ENCODE measurements at places on chromosomes 5 and 9. TPM values are rescaled to one million over a fixed set of nuclear protein-coding genes. Genes with fewer than 3 reads are reported as not detected.

The NUDT2 gene
- total RNA-seq, result 27.0 TPM

The SCGB3A2 gene
- not detected for total RNA-seq

The ANKRD31 gene
- not detected for total RNA-seq

The GABRA1 gene
- not detected for total RNA-seq

The PRUNE2 gene
- 21.2 TPM for total RNA-seq

The RGS3 gene
- 424 TPM for total RNA-seq

- no peak for DNase-seq
These were observed 26.6 kb downstream of the CDHR2 start for GRCh38 chr5:176575488-176576422.

DNA sequence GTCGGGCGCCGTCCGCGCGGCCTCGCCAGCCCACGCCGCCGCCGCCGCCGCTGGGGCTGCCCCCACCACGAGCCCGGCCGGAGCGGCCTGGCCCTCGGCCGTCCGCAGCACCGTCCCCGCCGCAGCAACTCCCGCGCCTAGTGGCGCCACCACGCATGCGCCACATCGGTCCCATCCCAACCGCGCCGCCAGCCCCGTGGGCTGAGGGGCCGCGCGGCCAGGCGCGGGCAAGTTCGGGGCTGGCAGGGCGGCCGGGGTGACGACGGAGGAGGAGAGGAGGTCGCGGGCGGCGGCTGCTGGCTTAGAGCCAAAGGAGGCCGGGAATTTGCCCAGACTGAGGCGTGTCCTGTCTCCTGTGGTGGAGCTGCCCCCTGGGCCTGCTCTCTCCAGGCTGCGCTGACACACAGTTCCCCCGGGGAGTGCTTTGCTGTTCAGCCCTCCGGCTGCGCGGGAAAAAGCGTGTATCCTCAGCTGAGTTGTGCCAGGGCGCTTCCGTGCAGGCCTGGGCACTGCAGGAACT lies at the start of gene TUSC1:
TUSC1 (minus strand) TSS at position 298 of the 520 bp plus-strand sequence; CDS start at position 166, 132 bp downstream.
- DNase-seq, result peak; percentile 27

- DNase-seq, result no peak
These were observed 49.4 kb downstream of the FNIP1 start for GRCh38 chr5:131747180-131748105.

GRCh38 chr5:112986224-112986623 lies 9.6 kb downstream of the DCP2 start:
- DNase-seq, result no peak

DNA sequence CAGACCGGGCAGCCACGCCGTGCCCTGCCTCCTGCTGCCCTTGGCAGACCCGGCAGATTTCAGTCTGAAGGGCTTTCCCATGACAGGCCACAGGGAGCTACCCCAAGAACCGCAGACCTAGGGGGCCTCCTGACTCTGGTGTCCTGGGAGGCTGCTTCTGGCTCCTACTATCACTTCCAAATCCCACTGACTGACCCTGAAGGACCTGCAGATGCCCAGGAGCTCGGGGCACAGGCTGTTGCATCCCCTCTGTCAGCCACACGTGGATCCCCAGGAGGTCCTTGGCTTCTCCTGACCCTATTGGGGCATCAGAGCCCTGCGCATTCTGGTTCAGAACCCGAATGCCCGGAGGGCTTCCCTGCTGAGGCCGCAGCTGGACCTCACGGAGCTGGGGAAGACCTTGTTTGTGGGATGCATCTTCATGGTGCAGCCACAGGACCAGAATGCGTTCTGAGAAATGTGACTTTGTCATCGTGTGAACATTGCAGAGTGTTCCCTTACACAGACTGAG lies 81.3 kb upstream of the IRX4 start:
- no peak for DNase-seq

- DNase-seq, result no peak
These were observed 88.5 kb downstream of the ZNF618 start for GRCh38 chr9:113964495-113965170.

DNA sequence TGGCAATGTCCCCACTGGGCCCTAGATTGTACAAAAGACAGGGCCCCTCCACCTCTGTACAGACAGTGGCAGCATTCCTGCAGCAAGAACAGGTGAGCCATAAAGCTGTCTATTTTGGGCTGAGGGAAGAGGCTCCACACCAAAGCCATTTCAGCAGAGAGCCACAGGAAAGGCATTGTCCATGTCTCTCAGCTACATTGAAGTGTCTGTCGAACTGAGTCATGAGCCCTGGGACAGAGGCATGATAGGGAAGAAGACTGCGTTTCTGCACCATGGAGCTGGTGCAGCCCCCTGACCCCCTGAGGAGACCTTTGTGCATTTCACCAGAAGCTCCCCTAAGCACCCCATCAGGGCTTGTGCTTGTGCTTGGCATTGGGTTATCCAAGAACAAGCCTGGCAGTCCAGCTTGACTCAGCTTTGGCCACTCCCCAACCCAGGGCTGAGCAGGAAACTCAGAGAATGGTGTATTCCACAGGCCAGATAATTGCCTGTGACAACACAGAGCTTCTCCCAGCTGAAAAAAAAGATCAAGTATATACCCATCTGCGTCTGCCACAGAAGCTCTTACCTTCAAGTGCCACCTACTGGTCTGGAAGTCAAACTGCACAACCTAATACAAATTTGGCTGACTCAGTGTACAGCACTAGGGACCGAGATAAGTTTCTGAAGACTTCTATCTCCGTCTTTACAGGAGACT lies 5.9 kb upstream of the FRMD3 start:
- DNase-seq, result peak; percentile 53

DNA sequence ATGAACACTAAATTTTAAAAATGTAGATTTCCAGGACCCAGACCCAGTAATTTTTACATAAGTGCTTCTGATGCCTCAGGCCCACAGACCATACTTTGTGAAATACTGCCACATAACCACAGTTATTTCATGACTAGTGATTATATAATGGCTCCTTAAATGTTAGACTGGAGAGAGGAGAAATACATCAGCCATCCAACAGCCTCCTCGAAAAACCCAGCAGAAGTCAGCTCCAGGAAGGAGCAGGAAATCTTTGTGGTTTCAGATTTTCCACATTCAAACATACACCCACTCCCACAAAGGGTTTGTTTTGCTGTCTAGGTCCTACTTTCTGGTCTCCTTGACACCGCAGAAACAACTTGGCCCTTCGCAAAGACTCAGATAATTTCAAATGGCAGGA lies 455.2 kb downstream of the DTWD2 start:
- no peak for DNase-seq

- no peak for DNase-seq
These were observed 64.1 kb downstream of the ZFAND5 start for GRCh38 chr9:72300873-72301272.

DNA sequence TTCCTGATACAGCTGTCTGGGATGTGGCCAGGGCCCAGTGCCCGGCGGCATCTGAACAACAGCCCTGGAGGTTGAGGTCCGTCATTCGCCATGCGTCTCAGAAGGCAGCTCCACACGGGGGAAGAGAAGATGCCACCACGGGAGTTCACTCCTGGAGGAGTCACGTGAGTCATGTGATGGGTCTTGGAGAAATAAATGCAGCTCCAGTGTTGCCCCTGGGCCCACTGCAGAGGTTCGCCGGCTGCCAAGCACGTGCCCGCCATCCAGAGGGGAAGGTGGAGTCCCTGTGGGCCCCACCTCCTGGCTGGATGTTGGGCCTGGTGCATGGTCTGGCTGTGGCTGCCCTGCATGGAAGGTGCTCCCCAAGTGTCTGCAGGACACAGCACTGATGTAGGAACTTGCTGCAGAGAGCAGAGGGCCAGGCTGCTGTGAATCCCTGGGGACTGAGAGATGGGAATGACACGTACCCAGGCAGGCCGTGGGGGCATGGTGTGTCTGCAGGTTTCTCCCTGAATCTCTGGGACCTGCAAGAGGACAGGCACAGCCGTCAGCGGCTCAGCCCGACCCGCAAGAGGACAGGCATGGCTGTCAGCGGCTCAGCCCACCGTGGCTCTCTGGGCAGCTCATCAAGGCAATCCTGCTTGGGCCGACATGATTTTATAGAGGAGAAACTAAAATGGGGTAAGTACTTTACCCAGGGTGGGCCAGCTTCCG lies 418.3 kb upstream of the IRX4 start:
- DNase-seq, result no peak

- DNase-seq, result no peak
These were observed 55.4 kb downstream of the GOLM1 start for GRCh38 chr9:86043999-86044398.

DNA sequence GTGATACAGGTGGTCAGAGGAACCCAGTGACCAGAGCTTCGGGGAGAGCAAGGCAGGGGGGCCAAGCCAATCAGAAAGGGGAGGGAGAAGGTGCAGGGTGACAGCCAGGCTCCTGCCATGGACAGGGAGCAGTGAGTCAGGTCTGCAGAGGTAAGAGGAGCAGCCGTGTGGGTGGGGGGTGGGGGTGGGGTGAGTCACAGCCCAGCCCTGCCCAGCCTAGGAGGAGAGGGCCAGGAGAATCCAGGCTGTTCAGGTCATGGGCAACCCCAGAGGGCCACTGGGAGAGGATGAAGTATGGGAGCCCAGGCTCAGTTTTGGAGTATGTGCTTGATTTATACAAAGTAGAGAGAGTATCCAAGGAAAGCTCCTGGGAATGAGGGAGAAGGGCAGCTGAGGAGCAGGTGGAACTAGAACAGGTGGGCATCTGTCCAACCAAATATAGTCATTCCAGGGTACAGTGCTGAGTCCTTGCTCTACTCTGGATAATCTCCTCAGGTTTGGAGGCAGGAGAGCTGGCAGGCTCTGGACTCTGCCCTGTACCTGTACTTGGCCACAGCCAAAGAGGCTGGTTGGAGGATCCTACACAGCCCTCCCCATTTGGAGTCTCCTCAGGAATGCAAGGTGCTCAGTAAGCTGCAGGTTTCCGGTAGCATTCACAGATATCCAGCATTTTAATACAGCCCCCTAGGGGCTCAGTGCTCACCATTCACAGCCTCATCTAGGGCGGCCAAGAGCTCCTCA lies 1.6 kb downstream of the HBEGF start:
- no peak for DNase-seq

DNA sequence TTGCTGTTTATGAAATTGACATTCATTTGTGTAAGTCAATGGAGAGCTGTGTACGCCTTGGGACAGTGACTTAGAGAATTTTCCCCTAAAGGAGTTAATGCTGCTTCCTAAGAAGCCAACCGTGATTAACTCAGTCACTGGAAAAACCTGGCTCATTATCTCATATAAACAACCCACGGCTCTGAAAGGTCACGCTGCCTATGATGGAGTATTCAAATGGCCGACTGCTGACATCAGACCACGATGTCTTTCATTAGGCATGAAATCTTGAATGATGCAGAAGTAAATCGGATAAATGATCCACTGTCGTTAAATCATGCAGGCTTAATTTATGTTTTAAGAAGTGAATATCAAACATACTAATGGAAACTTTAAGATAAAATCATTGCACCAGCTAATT lies 603.7 kb downstream of the RAB3C start:
- DNase-seq, result no peak

DNA sequence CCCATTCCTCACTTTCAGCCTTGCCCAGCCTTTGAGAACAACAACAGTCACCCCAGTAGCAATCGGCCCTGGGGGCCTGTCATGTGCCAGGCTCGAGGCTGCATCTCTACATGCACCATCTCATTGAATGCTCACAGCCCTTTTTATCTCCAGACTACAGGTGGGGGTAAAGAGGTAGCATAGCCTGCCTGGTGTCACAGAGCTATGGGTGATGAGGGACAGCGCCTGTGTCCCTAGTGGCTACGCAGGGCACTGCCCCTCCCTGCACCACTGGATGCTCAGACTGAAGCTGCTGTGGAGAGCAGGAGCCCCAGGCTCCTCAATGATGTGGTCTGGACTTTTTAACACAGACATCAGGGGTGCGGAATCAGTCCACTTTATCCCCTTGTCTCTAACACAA lies 2.8 kb downstream of the CAMK2A start:
- no peak for DNase-seq

DNA sequence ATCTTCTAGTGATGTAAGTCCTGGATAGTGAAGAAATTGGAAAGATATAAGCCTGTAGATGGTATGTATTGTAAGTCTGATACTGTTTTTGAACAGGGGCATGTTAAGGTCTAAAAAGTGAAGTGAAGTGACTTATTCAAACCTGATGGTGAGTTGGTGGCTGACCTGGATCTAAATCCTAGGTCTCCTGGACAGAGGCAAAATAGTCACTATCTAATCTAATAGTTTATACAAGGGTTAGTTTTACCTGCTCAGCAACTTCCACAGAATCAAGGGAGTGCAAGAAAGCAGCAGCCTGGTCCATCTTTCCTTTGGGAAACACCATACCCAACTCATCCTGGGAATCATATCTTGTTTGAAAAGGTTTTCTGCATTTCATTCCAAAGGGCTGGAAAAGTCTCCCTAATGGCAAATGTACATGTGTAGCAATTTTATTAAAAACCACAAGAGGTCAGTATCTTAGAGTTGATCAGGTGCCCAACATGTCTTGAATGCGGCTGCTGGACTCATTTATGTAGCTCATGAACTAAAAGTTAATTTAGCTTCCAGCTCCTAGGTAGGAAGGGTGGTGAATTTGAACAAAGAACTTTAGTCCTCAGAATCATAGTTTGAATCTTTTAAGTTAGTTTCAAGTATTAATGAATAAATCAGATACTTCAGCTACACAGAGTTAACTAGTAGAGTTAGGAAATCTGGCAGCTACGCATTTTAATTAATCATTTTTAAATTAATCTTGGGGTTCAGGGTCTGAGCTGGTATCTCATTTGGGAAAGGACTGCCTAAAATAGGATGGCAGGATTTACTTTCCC lies 26.0 kb downstream of the SKP2 start:
- DNase-seq, result peak; percentile 10

DNA sequence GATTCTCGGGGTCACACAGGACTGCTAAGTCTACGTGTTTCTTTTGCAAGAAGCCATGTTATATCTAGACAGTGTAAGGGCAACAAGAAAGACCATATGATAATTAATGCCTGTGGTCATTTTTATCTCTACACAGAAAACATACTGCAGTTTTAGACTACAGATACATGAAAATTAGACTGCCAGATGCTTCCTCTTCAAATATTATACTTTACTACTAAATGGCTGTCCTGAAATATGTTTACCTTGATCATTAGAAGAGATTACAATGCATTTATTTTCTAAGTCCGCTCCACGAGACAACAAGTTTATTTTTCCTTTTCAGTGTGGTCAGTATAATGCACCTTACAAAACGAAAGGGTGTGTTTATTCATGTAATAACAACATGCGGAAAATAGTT lies 147.6 kb downstream of the KIAA0825 start:
- no peak for DNase-seq

DNA sequence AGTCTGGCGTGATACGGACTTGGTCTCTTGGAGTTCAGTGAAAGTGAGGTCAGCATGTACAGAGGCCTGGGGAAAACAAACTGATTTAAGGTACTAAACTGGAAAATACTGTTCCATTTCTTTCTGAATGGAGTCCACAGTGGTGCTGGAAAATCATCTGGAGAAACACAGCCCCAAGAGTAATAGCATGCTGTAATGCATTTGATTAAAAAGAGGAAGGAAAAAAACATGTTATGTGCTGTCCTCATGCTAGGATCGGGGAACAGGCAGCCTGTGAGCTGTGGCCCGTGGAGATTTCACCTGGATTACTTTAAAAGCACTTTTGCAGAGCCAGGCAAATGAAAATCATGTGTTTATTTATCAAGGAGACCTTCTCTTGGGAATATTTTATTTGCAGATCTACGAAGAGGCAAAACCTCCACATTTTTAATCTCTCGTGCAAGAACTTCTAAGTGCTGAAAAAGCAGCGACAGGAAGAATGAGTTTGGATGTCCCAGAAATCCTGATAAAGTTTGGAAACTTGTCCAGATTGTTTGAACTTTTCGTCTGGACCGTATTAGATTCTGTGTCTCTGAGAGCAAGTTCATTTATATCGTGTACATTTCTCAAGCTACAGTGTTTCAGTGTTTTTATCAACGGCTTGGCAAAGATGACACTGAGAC lies 228.8 kb downstream of the GAS1 start:
- DNase-seq, result no peak

All from pulmonary artery endothelial cell (primary cell).